ENCODE measurements at places on chromosomes 5 and 9.

DNA sequence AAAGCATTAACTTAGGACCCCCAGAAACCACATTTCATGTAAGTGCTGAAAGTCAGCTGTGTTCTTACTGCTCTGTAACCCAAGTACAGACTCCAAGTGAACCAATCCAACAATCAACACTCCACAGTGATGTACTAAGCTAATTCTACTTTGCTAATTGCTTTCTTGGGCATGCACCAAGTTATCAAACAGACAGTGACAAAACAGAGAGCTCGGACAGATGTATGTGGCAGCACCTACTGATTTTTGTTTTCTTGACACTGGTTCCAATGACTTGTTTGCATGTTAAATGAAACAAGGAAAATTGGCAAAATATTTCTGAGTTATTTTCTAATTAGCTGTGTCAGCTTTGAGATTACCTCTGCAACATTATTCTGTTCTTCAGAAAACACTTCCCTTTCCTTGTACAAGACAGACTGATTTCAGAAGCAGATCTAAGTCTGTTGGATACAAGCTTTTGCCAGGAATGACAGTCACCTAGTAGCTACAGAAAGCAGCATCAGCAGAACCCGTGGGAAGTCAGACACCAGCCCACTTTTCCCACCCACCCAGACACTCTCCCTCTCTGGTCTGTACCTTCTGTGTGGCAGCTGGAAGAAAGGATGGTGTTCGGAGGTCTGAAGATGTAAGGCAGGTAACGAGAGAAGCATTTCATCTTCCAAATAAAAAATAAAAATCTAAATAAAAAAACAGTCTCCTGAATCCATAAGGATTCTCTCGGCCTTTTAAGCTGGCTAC, 176.7 kb upstream of the PPP2R2B start:
- DNase-seq: no peak

GRCh38 chr5:92371889-92372235, 988.7 kb upstream of the ARRDC3 start:
- DNase-seq: no peak

- DNase-seq: no peak
Observed at GRCh38 chr5:9363026-9363425, 182.8 kb downstream of the SEMA5A start.

DNA sequence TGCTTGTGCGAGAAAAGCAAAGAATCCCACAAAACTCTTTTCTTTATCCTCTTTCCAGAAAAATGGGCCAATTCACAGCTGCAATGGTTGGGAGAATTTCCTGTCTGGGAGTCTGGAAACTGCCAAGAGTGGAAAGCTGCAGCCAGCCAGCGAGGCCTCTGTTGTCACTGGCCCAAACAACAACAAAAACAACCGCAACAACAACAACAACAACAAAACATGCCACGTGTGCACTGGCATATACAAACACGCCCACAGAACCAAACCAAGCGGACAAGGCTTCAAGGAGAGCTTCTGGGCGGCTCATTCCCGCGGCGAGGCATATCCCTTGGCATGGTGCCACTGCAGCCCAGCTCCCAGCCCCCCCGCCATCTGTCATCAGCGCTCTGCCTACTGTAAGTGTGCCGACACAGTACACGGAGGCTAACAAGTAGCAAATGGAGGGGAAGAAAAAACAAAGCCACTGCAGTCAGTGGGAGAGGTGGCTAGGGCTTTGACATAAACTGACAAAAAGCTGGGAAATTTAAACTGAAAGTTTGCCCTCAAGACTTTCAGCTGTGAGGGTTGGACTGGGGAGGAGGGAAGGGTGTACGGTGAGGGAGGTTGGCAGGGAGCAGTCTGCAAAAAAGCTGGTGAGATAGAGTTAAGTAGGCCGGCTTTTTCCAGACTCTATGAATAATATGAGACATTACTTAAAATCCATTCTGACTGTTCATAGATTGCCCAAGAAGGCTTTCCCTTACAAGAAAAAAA, 165.0 kb upstream of the ZNF462 start:
- peak; percentile 84 for DNase-seq

DNA sequence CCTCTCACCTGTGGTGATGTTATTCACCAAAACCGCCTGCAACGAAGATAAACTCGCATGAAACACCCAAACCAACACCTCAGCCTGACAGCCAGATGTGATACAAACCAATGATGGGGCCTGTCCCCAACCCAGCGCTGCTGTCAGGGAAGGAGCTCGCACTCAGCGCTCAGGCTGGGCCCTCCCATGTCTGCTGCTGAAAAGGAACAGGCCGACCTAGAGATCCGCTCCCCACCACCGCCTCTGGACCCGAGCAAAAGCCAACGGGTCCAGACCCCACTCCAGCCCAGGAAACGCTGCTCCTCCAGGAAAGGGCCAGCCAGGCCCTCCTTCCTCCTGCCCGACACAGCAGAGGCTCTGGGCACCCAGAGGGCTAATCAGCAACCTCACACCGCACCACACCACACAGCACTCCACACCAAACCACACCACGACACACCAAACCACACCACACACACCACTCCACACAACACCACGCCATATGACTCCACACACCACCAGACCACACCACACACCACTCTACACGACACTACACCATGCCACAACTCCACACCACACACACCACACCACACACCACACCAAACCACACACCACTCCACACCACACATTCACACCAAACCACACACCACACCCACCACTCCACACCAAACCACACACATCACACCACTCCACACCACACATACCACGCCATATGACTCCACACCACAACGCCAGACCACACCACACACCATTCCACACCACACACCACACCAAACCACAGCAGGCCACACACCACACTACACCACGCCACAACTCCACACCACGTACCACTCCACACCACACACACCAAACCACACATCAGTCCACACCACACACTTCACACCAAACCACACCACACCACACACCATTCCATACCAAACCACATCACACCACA, 46.5 kb downstream of the GOLM1 start:
- DNase-seq: no peak

DNA sequence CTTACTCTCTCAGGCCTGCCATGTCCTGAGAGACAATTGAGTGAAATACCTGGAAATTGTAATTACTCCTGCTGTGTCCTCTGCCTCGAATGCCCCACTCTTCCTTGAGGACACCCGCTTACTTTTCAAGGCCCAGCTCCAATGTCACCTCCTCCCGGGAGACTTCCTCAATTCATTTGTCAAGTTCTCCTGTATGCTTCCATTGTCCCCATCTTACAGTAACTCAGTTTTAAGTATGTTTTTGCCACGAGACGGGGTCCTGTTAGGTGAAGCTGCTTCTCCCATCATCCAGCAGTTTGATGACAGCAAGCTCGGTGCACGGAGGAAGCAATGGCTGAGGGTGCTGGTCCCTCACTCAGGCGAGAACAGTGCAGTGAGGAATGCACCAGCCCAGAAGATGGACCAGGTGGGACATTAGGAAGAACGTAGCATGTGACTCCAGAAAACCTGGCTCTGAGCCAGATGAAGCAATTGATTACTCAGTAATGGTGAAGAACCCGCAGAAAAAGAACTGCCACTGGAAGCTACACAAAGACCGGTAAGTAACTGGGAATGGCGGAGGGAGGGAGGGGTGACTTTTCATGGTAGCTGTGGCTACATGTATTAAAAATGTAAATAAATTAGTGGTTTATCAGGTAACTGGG, 274.8 kb downstream of the DENND1A start:
- no peak for DNase-seq

GRCh38 chr5:55051357-55051756, 27.3 kb downstream of the GZMK start:
- DNase-seq: no peak

DNA sequence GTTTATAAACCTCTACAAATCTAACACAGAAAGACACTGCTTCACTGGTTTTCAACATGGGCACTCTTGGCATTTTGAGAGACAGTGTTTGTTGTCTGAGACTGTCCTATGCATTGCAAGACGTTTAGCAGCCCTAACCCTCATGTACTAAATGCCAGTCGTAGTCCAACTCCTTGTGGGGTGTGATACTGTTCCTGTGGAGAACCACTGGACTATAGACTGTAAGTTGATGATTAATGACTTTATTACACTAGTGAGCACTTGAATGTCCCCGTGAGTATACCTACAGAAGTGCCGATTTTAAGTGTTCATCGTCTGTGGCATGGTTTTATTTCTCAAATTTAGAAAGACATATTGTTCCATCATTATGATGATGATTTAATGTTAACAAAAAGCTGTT, 46.2 kb downstream of the RECK start:
- no peak for DNase-seq

- no peak for DNase-seq
Observed at GRCh38 chr9:32701321-32702022, 66.0 kb upstream of the TAF1L start.

- DNase-seq: peak; percentile 50
Observed at GRCh38 chr9:38026021-38026809, 42.8 kb downstream of the SHB start.

DNA sequence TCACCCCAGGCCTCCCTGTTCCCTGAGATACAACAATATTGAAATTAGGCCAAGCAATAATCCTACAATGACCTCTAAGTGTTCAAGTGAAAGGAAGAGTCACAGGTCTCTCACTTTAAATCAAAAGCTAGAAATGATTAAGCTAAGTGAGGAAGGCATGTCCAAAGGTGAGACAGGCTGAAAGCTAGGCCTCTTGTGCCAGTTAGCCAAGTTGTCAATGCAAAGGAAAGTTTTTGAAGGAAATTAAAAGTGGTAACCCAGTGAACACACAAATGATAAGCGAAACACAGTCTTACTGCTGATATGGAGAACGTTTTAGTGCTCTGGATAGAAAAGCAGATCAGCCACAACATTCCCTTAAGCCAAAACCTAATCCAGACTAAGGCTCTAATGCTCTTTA, 39.8 kb downstream of the PTAR1 start:
- no peak for DNase-seq

- DNase-seq: no peak
Observed at GRCh38 chr9:10212702-10213101, 400.1 kb downstream of the PTPRD start.

DNA sequence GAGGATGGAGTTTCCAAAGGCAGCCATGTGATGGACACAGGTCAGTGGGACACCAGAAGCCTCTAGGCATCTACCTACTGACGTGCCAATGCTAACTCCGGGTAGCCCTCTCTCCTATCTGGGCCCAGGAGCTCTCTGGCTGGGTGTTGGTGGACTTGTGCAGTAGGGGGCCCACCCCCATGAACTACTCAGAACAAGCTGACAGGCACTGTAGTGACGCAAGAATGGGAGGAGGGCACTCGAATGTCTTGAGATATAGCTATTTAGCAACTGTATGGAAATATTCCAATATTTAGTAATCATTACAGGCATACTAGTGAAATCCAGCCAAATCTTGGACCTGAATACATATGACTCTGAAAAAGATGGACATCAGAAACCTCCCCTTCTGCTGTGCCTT, 5.7 kb upstream of the DOCK2 start:
- no peak for DNase-seq

GRCh38 chr5:68459093-68459809, 243.7 kb downstream of the PIK3R1 start:
- no peak for DNase-seq

- no peak for DNase-seq
Observed at GRCh38 chr9:116468793-116469527, 218.1 kb upstream of the TRIM32 start.

DNA sequence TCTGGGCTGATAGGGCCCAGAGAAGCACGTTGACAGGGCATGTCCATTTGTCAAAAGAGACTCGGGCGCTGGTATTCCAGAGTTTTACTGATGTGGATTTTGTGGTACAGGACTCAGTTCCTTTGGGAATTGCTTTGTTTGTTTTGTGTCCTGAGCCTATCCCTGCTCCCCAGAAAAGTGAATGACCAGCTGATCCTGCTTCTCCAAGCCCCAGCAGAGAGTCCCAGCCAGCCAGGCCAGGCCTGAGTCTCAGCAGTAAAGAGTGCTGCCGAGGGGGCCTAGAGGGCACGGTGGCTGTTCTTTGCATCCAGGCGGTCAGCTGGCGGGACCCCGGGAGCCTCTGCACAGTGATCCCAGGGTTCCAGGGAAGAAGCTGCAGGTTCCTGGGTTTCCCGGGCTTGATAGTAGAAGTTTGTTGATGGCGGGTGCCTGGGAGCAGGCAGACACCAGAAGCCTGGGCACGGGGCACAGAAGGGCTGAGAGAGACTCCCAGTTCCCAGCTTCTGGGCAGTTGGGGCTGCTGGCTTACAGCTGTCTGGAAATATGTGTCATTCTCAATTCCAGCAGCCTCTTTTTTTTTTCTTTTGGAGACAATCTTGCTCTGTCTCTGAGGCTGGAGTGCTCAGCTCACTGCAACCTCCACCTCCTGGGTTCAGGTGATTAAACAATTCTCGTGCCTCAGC, 8.7 kb downstream of the PRDM12 start:
- DNase-seq: no peak

GRCh38 chr5:98902733-98903132, 26.1 kb downstream of the CHD1 start:
- DNase-seq: no peak

- DNase-seq: no peak
Observed at GRCh38 chr5:128002425-128002824, 81.1 kb upstream of the SLC12A2 start.

GRCh38 chr9:35164711-35165110, 2.9 kb downstream of the UNC13B start:
- no peak for DNase-seq

DNA sequence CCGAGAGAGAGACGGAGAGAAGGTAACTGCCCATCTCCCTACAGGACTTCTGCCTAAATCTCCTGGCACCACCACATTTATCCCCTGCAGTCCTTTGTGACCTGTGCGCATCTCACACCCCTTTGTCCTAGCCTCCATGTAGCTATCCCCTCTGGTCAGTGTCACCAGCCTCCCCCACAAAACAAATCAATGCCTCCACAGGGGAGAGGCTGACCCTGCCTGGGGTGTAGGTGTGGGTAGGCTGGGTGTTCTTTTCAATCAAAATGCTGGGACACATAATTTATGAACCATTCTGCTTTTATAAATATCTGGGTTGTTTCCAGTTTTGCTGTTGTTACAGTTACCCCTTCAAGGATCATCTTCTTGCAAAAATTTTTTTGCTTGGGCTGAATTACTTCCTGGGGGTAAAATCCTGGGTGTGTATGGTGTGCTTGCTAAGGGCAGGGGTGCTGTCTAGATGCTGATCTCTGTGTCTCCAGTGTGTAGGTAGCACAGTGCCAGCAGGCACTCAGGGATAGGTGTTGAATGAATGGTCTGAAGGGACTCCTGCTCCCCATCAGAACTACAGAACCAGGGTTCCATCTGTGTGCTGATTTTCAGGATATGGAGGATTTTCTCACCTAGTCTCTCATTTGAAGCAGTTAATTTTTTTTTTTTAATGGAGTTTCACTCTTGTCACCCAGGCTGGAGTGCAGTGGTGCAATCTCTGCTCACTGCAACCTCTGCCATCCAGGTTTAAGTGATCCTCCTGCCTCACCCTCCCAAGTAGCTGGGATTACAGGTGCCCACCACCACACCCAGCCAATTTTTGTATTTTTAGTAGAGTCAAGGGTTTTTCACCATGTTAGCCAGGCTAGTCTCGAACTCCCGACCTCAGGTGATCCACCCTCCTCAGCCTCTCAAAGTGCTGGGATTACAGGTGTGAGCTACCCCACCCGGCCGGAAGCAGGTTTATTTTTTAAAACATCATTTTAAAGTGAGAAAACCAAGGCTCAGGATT, at the start of gene GARIN3:
Gene GARIN3, minus strand, starts transcription at position 51 of the 1,000 bp plus-strand sequence. CDS start 96 bp downstream, outside the sequence.
- no peak for DNase-seq

GRCh38 chr5:127754706-127755105, 51.5 kb downstream of the CCDC192 start:
- DNase-seq: no peak
